ENCODE measurements at places on chromosomes 12 and 14. TPM values are rescaled to one million over a fixed set of nuclear protein-coding genes. Genes with fewer than 3 reads are reported as not detected.

DNA sequence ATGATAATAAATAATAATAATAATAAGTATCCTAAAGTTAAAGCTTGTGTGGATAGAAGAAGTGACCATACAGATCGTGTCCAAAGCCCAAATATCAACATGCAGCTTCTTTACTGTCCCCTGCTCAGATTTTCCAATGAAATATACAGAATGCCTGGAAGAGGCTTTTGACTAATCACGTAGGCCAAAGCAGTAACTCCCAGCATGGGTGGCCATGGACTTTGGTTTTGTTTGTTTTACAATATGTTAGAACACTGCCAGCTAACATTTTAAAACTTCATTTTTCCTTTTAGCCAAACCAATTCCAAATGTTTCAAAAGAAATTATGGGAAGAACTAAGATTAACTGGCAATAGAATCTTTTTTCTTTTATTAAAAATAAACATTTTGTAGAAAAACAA is 400.0 kb upstream of the FLRT2 start:
- no peak for DNase-seq

DNA sequence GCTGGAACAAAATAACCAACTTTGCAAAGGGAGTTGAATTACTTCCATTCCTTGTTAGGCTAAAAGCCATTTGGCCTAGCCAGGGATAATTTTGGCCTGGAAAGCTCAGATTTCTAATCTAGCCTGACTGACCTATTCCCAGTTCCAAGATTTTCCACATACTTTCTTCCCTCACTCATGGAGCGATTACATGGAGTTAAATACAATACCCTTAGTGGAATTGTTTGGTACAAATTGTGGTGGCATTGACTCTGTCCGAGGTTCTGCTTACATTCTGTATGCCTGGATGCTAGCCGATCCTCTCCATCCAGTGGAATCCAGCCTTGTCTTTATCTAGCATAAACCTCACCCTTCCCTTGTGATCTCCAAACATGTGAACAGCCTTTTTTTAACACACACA is 965.1 kb downstream of the DIO2 start:
- DNase-seq = no peak

- DNase-seq = no peak
Measured at GRCh38 chr14:32400480-32400879, 71.4 kb downstream of the AKAP6 start.

Gene OR4K1
- not detected for total RNA-seq

Gene RTN1
- 0.29 TPM for total RNA-seq

Gene GLIPR1L1
- not detected for total RNA-seq

DNA sequence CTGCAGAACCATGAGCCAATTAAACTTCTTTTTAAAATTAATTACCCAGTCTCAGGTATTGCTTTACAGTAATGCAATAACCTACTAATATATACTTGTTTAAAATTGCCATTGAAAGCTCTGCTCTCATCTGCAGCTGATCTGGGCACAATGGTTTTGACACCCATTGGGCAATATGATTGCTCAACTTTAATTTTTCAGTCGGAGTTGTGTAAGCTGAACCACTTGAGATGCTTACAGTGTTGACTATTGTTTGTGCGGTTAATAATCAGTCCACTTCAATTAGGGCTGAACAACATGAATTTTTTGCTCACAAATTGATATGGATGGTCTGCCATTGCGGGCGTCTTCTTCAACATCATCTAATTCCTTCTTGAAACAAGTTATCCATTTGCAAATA is 18.0 kb upstream of the OR4K5 start:
- DNase-seq = no peak

Gene ADAM21
- total RNA-seq = not detected

DNA sequence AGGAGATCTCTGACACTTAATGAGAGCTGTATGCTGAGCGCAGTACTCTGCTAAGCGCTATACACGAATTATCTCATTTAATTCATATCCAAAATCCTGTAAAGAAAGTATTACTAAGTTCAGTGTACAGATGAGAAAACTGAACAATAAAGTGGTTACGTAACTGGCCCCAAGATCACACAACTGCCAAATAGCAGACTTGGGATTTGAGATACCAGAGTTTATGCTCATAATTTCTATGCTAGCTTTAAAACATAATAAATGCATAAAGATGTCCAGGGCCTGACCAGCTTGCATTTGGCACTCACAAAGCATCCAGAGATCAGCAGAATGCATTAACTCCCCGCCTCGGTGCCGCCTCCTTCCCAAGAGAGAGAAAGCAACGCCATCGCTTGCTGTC is 83.2 kb upstream of the PWP1 start:
- DNase-seq = no peak

GRCh38 chr14:64937821-64938193 is 4.7 kb downstream of the GPX2 start:
- DNase-seq = peak; percentile 16

Gene POU6F1
- total RNA-seq = 14.4 TPM

DNA sequence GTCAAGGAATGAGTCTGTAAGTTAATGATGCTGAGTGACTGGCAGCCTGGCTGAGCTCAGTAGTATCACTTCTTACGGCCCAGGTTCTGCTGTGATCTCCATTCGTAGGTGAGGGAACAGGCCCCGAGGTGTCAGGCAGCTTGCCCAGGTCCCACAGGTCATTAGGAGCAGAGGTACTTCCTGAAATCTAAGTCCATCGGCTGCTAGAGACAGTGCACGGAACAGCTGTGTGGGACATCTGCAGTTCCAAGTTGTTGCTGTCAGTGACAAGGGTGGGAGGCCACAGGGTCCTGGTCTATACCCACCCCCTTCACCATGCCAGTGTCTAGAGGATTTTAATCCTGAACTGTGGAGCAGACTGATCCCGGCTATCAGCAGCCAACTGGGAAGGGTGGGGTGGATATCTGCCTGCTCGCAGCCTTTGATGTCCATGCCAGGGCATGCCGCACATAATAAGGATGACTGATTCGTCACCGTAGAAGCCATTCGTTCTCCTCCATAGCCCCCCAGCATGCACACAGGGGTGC is 82.3 kb upstream of the RIN3 start:
- DNase-seq = no peak

GRCh38 chr12:8154526-8154925 is 2.3 kb upstream of the ZNF705A start:
- peak; percentile 25 for DNase-seq

DNA sequence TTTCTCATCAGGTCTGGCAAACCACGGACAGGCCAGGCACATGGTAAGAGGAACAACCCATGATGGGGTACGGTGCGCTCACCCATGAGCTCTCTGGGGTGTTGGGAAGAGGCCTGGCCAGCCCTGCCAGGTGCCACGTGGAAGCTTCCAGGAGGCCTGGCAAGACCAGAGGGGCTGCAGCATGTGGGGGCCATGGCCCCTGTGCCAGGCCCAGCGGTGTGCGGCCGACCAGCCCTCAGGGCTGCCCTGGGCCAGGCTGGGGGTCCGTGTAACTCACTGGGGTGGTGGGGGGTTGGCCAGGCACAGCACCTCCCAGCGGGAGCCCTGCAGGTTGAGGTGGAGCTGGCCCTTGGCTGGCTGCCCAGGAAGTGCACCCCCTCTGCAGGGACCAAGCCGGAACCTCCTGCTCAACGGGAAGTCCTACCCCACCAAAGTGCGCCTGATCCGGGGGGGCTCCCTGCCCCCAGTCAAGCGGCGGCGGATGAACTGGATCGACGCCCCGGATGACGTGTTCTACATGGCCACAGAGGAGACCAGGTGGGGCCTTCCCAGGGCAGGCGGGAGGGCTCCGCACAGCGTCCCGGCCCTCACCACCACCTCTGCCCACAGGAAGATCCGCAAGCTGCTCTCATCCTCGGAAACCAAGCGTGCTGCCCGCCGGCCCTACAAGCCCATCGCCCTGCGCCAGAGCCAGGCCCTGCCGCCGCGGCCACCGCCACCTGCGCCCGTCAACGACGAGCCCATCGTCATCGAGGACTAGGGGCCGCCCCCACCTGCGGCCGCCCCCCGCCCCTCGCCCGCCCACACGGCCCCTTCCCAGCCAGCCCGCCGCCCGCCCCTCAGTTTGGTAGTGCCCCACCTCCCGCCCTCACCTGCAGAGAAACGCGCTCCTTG is 4.9 kb upstream of the CRIP2 start:
- no peak for DNase-seq

GRCh38 chr12:4997939-4998338 is 45.7 kb upstream of the KCNA5 start:
- peak; percentile 17 for DNase-seq

DNA sequence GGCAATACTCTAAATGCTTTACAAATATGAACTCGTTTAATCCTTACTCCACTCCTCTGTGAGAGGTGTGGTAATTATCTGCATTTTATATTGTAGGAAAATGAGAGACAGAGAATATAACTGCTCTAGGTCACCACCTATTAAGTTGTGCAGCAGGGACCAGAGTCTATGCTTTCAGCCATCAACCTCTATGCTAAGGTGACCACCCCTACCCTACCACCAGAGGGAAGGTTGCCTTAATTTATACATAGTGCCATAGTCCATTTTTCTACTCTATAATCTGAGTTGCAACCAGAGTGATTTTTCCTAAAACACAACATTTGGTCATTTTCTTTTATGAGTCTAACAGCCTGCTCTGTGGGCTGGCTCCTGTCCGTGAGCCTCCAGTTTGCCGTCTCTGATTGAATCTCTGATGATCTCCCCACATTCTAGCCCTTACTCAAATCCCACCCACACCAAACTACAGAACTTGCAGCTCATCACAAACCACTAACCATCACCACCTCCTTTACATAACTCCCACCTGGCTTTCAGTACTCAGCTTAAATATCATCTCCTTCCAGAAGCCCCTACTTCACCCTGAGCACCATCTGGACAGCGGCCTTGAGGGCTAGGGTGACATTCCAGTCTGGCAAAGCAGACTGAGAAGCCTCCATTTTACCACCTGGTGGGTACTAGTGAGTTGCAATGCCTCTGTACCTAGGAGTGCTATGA is 126.6 kb downstream of the PPM1H start:
- no peak for DNase-seq

- DNase-seq = no peak
Measured at GRCh38 chr12:32089156-32089555, 17.5 kb upstream of the BICD1 start.

- DNase-seq = no peak
Measured at GRCh38 chr12:57521525-57522010, 1.1 kb upstream of the MBD6 start.

DNA sequence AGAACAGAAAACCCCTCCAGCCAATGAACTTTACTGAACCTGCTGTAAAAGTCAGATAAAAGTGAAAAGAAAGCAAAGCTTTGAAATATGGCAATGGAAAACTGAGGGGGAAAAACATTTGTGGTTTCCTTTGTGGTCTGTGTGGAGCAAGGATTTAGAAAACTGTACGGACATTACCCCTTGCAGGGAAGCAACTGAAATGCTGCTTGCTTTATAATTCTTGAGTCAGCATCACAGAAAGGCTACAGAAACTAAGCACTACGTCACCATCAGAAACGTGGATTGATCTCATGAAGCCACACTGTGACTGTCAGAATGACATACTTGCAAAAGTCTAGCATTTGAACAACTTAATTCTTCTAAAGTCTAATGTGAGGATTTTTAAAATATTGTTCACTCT is 2.4 kb upstream of the KCNC2 start:
- no peak for DNase-seq

- no peak for DNase-seq
Measured at GRCh38 chr12:107461222-107461975, 224.2 kb upstream of the PWP1 start.

DNA sequence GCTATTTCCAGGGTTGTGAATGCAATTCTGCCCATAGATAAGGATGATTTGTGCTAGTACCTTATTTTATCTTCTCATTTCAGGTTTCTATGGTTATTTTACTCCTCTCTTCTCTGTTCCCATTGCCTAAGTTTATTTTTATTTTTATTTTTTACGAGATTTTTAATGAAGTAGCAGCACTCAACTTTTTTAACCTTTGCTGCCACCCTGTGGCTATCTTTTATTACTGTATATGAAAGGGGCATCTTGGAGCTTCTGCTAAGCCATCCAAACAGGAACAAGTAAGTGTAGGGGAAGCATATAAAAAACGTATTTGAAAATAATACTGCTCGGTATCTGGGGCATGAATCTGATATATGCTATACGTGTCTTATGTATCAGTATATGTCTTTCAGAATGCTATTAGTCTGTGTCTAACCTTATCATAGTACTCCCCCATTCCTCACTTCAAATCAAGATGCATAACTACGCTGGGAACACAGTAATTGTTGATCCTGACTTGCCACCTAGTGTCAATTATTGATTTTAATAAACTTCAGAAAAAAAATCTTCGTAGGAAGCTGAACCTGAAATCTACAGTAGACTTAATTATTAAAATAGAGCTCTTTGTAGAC is 60.3 kb downstream of the KLRG1 start:
- DNase-seq = peak; percentile 62

- no peak for DNase-seq
Measured at GRCh38 chr12:3241621-3242020, 164.4 kb downstream of the TSPAN9 start.

DNA sequence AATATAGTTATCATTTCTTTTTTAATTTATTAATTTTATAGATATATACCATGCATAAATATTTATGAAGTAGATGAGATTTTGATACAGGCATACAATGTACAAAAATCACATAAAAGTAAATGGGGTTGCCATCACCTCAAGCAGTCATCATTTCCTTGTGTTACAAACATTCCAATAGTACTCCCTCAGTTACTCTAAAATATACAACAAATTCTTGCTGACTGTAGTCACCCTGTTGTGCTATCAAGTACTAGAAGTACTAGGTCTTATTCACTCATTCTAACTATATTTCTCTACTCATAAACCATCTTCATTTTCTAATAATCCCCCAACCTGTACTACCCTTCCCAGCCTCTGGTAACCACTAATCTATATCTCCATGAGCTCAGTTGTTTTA is 432.6 kb upstream of the SYT1 start:
- DNase-seq = no peak

Gene GALNT9
- not detected for total RNA-seq

DNA sequence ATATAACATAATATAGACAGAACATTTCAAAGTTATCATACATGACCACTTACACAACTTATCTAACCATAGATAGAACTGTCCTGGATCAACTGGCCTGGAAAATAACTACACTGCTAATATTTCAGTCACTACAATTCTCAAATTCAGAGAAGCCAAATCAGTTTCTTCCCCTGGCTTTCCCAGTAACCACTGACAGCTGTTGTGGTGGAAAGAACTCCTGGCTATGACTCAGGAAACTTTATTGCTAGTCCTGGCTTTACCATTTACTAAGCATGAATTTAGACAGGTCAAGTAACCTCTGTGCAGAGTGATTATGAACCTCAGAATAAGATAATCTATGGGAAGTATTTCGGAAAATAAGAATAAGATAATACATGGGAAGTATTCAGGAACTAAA is 244.9 kb upstream of the DIO2 start:
- no peak for DNase-seq

Gene PMCH
- total RNA-seq = 1.8 TPM
